ENCODE measurements at places on chromosomes 3 and 15.

GRCh38 chr3:78690766-78691165, 1077.0 kb downstream of the ROBO1 start:
- DNase-seq, result no peak

DNA sequence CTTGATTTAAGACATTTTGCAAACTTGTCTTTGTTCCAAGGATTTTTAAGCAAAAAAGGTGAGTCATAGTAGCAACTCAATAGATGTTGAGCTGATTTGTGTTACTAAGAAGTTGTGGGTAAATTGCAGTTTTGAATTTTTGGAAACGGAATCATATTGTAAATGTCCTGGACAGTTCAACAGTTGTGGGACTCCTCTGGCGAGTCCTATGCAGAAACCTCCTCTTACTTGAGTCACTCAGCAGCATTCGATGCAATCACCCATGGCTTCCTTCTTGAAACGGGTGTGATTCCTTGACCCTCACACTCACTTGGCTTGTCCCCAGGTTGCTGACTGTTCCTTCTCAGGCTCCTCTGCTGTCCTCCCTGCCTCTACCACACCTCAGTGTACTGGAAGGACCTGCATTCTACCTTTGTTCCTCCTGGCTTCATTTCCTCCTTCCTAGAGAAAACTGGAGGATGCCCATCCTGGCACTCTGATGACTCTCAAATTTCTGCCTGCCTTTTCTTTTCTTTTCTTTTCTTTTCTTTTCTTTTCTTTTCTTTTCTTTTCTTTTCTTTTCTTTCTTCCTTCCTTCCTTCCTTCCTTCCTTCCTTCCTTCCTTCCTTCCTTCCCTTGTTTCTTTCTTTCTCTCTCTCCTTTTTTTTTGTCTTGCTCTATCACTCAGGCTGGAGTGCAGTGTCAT, 52.8 kb upstream of the DGKG start:
- no peak for DNase-seq

DNA sequence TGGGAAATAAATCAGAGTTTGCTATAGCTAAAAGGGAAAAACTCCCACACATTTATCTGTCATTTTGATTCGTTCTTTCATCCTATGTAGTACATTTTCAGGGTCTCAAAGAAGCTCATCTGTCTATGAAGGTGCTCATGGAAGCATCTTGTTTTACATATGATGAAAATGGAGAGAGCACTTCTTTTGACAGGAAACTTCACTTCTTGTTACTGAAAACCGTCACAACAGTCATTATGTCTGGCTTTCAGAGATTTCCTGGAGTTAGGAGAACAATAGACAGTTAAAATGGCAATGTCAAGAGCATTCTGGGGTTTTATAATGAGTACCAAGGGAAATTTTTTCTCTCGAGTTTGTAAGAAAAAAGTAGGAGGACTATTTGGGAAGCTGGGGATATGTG, 83.3 kb downstream of the TMEM108 start:
- no peak for DNase-seq

DNA sequence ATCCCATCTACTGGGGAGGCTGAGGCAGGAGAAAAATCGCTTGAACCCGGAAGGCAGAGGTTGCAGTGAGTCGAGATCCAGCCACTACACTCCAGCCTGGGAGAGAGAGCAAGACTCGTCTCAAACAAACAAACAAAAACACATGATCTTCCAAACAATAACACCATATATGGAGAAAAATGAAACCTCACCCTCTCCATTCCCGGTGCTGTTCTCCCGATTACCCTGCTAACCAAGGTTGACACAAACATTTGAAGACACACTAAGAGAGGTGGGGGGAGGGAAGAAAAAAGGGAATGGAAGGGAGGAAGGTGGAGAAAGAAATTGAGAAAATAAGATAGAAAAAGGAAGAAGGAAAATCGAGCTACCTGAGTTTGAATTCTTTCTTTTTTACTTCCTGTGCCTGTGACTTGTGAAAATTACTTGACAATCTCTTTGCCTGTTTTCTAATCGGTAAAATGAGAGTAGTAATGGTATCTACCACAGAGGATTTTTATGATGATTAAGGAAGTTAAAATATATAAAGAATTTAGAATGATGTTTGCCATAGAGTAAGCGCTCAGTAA, 1.1 kb upstream of the PLSCR2 start:
- no peak for DNase-seq

- no peak for DNase-seq
These were observed 133.6 kb upstream of the ABHD17C start for GRCh38 chr15:80561500-80561899.

- peak; percentile 65 for DNase-seq
These were observed 48.1 kb upstream of the EPHB3 start for GRCh38 chr3:184513276-184514170.

DNA sequence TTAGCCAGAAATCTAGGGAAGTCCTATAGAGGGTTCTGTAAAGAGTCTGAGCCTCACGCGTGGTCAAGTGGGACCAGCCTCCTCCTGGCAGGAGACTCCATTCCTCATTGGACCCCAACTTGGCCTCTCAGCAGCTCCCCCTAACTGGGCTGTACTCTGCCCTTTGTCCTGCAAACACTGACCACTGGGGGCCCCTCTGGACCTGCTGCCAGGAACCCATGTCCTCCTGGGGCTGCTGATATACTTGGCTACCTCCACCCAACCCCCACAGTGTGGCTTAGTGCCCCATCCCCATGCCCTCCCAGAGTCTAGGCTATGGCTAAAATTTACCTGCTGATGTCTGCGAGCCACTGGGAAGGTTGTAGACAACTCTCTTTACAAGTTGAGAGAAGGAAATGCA, 62.7 kb downstream of the UBP1 start:
- DNase-seq, result no peak

DNA sequence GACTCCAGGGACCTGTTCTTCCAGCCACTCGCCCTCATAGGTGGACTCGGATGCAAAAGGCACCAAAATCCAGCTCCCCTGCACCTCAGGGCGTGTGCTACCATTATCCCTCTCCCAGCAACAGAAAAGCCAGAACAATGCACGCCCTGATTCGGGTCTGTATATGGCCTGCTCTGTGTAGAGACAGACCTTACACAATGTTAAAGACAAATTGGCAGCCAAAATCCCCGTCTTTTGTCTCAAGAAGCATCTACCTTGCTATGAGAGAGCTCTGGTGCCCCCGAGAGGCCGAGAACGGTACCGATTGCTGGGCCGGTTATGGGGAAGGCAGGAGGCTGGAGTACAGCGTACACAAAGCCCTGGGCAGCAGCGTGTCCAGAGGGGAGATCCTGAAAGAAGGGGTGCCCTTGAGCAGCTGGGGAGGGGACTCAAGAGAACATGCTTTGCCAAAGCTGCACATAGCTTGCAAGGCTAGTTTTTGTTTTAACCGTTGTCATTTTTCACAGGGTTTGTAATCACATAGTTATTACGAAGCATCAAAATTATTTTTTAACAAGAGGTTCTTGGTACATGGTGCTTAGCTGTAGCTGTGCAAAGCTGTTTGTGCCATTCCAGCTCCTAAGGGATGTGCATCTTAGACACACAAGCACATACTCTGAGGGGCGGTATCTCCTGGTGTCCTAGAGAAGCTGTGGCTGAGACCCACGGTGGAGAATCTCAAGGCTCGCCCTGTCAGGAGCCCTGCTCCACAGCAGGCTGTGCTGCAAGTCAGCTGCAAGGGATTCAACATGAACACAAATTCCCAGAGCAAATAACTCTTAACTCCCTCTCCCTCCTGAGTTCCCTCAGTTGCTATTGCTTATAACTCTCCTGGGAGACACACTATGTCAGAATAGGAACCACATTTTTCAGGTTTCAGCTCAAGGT, 461.5 kb upstream of the PPP2R3A start:
- DNase-seq, result peak; percentile 45

GRCh38 chr3:12961007-12961696, 112.1 kb downstream of the IQSEC1 start:
- no peak for DNase-seq

GRCh38 chr3:141498598-141499223, 11.9 kb downstream of the RASA2 start:
- no peak for DNase-seq

DNA sequence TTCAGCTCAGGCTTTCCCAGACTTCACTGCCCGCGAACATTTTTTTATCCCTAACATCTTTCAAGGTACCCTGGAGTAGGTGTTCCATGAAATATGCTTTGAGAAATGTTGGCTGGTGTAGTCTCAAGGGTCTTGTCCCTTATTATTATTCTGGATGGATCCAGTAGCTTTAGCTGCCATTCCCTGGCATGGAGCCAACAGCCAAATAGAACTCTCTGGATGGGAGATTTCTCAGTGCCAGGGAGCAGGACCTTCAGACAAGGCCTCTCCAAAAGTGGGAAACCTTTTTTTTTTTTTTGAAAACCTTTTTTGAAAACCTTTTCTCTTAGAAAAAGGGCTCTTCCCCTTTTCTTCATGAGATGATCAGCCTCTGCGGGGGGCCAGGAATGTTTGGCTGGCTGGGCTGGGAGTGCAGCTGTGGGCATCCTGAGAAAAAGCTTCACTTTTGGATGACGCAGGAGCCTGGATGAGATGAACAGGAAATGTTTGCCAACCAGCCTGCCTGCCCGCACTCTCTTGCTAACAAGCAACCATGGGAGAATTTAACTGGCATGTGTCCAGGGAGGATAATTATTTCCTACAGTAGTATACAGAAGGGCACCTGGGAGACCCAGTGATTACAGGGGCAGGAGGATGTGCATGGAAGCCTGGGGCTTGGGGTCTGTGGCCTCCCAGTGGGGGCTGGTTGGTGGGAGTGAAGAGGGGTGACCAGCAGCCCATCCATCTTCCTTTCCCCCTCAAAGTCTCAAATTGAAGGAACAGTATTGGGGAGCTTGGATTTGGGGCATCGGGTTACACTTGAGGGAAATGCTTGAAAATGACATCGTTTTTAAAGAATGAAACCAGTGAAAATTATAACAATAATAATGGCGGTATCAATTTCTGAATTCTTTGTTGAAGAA, 109.1 kb upstream of the LRIG1 start:
- no peak for DNase-seq

DNA sequence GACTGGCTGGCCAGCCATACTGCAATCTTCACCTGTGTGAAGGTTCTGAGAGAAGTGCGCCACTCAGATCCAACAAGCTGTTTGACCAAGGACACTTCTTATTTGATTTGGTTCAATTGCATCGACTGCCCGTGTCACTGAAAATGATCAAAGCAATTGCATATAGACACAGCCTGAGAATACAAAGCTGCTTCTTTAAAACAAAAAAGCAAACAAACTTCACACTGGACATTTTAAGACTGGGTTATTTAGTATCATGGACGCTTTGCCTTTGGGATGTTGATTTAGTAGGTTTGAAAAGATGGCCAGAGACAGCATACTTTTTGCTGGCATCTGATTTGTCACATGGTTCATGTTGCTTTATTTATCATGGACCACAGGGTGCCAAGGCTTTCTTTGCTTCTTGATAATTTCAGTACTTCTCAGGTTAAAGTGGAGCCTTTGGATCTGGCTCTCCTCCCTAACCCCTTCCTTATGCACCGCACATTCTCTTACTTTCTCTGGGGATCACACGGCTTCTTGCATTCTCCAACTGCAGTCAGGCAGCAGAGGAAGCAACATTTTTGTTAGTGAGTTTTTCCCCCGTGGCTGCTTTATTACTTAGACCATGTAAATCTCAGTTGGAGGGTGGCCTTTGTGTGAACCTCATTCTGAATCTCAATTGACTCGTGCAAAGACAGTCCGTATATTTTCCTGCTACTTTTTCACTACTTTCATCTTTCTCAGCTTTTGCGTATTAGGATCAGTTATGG, 151.0 kb downstream of the CD47 start:
- no peak for DNase-seq

- DNase-seq, result no peak
These were observed 10.9 kb upstream of the CCR3 start for GRCh38 chr3:46231323-46231722.

DNA sequence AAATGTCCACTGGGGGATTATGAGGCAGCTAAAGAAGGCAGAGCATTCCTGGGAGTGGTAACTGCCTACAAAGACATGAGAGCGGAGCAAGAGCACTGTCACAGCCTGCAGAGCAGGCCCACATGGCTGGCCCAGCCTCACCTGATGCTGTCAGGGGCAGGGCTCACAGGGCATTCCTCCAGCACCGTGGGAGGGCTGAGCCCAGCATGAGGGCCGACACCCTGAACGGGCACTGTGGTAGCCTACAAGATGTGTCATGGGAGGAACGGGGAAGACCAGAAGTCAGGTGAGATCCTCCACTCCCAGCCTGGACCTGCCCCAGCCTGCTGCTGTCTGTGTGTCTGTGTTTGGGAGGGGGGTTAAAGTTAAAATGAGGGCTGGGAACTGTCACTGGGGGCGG, 30.1 kb downstream of the CCDC12 start:
- DNase-seq, result no peak

DNA sequence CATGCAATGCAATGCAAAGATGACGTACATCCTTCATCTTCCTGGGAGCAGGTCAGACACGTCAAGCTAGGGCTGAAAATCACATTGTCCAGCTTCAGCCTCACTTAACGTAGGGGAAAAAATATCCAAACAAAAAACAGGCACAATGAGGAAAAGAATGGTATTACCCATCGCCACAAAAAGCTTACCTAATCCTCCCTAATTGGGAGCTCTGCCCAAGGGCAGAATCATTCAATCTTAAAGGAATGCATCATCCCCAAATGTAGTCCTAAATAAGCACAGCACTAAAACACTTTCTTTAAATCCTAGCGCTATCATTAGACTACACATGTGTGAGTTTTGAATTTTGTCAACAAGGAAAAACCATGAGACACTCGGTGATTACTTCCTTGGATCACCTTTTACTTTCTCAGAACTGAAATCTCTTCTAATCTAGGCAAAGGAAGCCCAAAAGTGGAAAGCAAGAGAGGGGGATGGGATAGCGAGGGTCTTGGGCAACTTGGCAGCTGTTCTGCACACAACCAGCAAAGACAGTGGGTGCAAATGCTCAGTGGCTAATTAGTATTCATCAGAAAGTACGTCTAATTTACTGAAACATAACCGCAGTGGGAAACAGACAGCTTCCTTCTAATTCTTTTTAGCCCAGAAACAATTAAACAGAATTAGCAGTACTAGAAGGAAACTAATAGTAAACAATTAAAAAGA, 87.4 kb downstream of the ADAMTS9 start:
- DNase-seq, result no peak

DNA sequence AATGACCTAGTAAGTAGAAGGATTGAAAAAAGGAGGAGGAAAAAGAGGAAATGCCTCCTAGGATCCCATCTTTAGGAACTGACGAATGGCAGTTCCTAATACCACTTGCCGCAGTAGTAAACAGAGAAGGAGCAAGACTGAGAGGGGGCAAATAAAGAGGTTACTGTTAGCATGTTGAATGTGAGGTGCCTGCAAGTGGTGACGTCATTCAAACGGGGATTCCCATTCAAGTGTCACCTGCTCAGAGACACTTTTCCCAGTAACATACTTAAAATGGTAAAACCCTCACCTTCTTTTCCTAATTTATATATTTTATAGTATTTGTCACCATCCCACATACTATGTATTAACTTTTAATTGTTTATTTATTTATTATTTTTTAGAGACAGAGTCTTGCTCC, 178.9 kb downstream of the IL5RA start:
- no peak for DNase-seq

DNA sequence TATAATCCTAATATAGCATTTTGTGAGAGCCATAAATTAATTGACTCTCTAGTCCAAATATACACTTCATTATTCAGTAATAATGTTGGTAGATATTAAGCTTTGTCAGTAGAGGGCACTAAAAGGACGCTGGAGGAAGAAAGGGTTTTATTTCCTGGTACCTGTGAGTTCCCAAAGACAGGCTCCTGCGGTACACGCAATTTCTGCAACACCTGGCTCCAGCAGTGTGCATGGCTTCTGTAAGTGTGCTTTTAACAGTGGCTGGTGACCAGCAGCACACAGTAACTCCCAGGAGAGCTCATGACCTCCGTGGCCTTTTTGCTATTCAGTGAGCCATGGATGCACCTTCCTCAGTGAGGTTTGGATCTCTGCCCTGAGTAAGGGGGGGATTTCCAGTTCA, 338.3 kb upstream of the ZNF385D start:
- DNase-seq, result peak; percentile 49

- no peak for DNase-seq
These were observed 2.3 kb upstream of the IDH2 start for GRCh38 chr15:90104551-90104950.
